ENCODE measurements at places on chromosomes 4 and X. TPM values are rescaled to one million over a fixed set of nuclear protein-coding genes. Genes with fewer than 3 reads are reported as not detected.

DNA sequence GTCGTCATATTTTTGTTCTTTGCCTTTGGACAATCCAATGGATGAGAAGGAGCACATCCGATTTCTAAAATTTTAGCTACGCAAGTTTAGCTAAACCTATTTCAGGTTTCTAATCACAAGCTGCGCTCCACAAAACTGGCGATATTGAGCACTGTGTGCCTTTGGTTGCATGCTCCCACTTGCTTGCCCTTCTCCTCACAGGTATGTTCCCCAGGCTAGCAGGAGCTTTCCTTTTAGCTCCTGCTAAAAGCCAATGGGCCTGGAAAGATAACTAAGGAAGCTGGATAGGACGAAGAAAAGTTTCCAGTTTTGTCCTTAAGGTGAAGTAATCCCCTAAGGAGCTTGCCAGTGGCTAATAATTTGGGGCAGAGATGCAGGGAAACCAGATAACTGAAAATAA is 975.2 kb downstream of the FSTL5 start:
- no peak for DNase-seq

DNA sequence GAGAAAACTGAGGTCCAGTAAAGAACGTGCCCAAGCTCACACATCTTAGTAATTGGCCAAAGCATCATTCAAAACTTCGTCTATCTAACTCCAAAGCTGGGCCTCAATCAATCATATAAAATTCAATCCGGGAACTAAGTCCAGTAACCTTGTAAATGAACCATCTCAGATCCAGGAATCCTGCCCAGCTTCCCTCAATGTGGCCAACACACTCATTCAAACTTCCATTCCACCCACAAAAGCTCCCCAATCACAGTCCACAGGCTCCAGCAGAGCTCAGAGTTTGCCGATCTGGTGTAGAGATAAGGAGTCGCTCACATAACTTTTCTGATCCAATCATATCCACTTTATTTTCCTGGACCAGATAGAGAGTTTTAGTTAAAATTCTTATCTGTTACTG is 144.8 kb downstream of the SPATA18 start:
- no peak for DNase-seq

- no peak for DNase-seq
Measured at GRCh38 chrX:118717678-118718391, 9.6 kb upstream of the IL13RA1 start.

GRCh38 chrX:123818243-123818642 is 41.6 kb upstream of the XIAP start:
- no peak for DNase-seq

- no peak for DNase-seq
Measured at GRCh38 chr4:119624356-119624755, 4.2 kb downstream of the PDE5A start.

The PTPN13 gene
- under 0.01 TPM for total RNA-seq

The H2BW2 gene
- total RNA-seq, result not detected

The SUPT20HL2 gene
- not detected for total RNA-seq

The MED12 gene
- 29.0 TPM for total RNA-seq
